Activated CD4-positive, alpha-beta T cell treated with anti-CD3 and anti-CD28 coated beads, Interleukin-2, amount 50 U/mL, for 4 hours (primary cell): ENCODE measurements at places on chromosomes 16 and 17.

GRCh38 chr17:51802544-51802943 is 356.0 kb downstream of the CA10 start:
- no peak for DNase-seq

- DNase-seq: no peak
Measured at GRCh38 chr16:12436201-12436657, 367.5 kb downstream of the CPPED1 start.

DNA sequence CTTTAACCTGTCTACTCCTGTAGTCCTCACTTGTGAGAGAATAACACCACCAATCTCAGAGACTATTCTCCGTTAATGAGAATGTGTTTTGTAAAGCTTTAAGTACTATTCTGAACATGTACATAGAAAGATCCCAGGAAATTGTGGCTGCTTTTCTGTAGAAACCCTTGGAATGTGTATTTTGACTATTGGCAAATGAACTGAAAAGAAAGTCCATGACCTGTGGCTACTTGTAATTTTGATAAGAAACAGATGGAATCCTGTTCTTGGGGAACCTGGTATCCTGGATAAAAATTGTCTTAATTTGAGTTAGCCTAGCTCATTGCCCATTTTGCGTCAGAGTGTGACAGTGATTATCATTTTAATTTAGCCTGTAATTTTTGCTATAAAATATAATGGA is 9.1 kb downstream of the CTCF start:
- no peak for DNase-seq

DNA sequence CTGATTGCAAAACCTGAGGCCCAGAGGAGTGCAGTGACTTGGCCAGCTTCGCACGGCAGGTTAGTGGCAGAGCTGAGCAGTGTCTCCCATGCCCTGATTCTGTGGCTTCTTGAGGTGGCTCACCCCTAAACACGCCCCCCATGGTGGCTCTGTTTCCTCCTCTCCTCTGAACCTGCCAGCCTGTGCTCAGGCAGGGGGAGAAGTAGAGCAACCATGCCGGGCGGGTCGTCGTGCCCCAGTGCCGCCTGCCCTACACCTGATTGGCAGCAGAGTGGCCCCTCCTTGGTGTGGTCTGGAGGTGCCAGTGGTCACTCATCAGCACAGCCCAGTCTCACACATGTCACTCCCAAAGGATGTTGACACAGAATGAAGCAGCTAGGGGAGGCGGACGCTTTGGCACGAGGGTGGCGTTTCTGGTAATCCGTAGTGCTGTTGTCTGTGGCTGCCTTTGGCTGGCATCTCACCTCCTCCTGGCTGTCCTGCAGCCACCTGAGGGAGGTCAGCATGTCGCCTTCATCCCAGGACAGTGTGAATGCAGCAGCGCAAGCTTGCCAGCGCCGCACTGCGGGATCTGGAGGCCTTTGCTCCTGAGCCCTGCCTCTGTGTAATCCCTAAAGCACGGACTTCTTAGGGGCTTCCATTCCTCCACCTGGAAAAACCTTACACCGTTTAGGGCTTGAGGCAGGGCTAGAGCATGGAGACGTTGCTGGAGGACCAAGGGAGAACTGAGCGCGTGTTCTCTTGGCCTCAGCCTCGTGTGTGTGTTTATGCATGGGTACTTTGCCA is 294.7 kb downstream of the SEC14L1 start:
- no peak for DNase-seq

DNA sequence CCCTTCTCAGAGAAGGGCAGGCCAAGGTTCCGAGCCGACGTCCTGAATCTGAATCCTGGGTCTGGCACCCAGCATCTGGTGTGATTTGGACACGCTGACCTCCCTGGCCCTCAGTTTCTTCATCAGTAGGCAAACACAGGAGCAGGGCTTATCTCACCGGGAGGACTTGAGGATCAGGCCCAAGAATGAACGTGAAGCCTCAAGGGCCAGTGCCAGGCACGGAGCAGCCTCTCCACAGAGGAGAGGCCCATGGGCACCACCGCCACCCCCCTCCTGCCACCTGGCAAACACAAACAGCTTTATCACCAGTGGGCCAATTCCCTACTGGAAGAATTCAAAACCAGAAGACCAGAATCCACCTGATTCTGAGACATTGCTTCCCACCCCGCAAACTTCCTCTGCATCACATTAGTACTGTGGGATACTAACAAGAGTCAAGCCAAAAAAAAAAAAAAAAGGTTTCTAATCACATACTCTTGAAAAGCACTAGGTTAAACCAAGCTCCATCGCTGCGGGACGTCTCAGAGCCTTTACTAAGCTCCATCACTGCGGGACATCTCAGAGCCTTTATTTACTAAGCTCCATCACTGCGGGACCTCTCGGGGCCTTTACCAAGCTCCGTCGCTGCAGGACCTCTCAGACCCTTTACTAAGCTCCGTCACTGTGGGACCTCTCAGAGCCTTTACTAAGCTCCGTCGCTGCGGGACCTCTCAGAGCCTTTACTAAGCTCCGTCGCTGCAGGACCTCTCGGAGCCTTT is 68.0 kb upstream of the DOC2B start:
- no peak for DNase-seq

DNA sequence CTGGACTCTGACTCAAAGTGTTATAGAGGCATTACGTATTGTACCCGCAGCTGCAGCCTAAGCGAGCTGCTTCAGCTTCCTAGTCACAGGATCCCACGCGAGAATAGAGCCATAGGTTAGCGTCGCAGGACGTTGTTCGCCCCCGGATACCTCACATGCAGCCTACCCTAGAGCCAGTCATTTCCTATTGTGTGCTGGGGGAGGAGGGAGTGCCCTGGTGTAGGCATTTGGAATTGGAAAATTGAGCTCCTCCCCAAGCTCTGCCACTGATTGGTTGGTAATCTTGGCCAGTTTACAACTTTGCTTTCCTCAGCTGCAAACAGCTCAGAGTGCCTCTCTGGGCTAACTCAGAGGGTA is 530 bp downstream of the NAA60 start:
- DNase-seq: peak; percentile 31

- DNase-seq: no peak
Measured at GRCh38 chr16:2162676-2163118, 7.1 kb downstream of the TRAF7 start.

DNA sequence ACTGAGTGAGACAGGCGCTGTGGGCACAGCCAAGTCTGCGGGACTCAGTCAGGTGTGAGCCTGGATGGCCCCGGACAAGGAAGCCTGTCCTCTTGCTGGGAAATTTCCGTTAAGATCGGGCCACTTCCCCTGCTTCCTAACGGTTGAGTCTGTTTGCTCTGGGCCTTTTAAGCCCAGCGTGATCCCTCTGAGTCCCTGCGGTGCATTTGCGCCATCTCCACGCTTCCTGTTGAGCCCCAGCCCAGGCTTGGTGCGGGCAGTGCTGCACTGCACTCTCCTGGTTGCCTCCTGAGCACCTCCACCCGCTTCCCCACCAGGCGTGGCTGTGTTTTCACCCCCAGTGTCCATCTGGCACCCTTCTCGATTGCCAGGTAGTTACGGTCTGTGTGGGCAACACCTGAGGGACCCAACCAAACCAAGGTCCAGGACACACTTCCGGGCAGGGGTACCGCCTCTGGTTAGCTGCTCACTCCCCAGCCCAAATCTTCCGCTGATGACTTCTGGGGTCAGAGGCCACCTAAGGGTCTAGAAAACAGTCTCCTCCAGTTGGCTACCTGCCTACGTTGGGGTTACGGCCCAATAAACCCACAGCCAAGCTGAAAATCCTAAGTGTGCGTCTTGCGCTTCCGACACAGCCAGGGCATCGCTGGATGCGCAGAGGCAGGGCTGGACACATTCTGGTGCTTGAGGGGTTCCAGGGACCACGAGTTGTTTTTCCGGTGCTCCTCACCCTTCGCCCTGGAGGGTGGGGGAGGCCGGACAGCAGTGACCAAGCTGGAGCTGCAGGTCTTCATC is 1.4 kb upstream of the SLC25A10 start:
- DNase-seq: no peak

- no peak for DNase-seq
Measured at GRCh38 chr17:80802626-80803450, 188.8 kb upstream of the CHMP6 start.

DNA sequence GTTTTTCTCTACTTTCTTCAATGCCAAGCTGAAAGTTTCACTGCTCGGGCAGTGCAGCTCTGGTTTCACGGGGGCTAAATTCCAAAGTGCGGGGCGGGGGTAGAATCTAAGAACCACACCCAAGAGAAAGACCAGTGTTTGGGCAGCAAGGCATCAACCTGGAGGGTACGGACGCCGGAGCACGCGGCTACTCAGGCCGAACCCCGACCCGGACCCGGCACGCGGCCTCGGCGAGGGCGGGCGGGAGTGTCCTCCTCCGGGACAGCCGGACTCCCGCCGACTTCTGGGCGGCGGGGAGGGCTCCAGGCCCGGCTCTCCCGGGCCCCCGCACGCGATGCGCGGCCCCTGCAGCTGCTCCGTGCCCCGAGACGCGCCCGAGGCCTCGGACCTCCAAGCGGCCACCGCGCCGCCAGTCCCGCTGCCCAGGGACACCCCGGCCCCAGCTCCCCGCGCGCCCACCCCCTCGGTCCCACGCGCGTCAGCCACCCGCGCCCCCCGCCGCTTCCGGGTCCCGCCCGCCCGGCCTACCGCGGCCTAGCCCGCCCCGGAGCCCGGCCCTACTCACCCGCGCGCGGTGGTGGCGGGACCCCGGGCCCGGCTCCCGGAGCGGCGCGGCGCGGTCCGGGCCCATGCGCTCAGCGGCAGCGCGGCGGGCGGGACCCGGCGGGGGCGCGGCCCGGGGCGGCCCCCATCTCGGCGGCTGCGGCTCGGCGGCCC is 561 bp downstream of the AXIN1 start:
- DNase-seq: no peak

GRCh38 chr17:61619493-61619892 is 28.5 kb upstream of the NACA2 start:
- DNase-seq: no peak

- DNase-seq: no peak
Measured at GRCh38 chr16:69438465-69438864, 14.0 kb downstream of the CYB5B start.

DNA sequence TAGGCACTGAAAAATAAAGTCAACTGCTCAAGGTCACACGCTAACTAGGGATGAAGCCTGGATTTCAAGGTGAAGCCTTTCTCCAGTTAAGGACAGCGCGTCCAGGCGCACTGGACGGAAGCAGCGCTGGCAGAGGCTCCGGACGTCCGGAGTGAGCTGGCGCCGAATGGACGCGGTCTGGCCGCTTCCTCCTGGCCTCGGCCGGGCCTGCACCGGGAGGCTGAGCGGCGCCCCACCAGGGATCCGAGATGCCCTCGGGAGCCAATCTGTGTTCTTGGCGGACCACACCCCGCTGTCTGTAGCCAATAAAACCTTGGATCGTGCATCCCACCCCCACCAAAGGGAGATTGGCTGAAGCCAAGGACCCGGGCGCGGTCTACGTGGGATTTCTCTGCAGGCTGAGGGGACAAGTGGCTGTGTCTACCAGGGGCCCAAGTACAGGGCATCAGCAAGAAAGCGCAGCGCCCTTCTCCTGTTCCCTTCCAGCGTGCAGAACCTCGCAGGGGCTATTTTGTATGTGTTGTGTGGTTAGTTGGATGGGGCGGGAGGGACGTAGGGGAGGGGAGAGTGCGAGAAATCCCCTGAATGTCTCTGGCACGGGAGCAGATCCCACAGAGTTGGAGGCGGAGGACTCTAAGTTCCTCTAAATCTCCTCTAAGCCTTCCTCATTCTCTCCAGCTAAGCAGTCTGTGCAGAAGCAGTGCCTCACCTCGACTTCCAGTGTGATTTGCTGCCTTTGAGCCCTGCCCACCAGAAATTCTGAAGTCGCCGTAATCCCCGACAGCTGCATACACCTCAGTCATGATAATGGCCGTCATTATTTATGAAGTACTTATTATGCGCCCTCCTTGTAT is 2.5 kb upstream of the AKAP10 start:
- no peak for DNase-seq

DNA sequence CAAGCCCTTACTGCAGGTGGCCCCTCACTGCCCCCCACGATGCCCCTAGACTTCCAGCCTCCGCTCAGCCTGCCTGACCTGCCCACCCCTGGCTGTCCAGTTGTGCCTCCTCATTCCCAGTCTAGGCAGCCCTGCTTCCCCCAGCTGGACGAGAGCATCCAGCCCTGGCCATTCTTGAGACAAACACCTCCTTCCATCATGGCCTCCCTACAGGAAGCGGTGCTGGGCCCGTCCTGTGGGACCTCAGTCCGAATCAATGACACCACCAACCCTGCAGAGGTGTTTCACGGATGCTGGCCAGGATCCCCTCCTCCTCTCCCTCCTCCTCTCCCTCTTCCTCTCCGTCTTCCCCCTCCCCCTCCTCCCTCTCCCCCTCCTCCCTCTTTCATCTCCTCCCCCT is 28.3 kb downstream of the CCDC40 start:
- DNase-seq: no peak

- no peak for DNase-seq
Measured at GRCh38 chr17:43042025-43042628, 17.1 kb downstream of the RND2 start.

- DNase-seq: no peak
Measured at GRCh38 chr17:4598776-4599504, 14.6 kb downstream of the SMTNL2 start.

DNA sequence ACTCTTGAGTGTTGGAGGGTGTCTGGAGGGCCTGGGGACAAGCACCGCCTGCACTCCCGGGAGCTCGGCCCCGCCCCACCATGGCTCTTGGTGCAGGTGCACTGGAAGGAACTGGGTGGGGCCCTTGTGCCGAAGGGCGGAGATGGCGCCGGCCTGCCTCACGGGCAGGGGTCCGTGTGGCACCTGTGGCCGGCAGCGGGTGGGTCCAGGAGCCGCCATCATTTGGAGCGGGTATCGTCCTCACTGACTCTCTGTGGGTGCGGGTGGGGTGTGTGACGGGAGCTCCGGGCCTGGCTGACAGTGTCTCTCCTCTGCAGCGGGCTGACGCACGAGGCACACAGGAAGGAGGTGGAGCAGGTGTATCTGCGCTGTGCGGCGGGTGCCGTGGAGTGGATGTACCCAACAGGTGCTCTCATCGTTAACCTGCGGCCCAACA is 5.2 kb downstream of the METRNL start:
- DNase-seq: no peak

GRCh38 chr16:78990309-78990701 is 610.2 kb downstream of the MAF start:
- DNase-seq: no peak

GRCh38 chr17:61185385-61185784 is 214.3 kb upstream of the TBX2 start:
- no peak for DNase-seq

GRCh38 chr17:21551081-21551881 is 141.0 kb upstream of the KCNJ18 start:
- peak; percentile 72 for DNase-seq

- no peak for DNase-seq
Measured at GRCh38 chr17:34654276-34654880, 75.0 kb downstream of the TMEM132E start.

- no peak for DNase-seq
Measured at GRCh38 chr17:73600103-73600871, 44.0 kb downstream of the SDK2 start.
